Naive B cell (primary cell): ENCODE measurements at places on chromosomes 12 and 14.

DNA sequence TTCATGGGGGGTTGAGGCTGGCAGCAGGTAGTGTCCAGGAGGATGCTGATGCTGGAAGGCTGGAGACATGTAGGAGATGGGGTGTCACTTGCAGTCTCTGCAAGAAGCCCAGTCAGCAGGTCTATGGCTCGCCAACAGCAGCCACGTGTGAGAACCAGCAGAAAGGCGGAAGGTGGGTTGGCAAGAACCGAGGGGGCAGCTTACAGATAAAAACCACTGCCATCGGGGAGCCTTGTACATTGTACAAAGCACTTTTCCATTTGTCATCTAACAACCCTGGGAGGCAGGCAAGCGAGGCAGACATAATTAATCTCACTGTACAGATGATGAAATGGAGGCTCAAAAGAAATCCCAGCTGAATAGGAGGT, 167.2 kb downstream of the KCNA5 start:
- no peak for DNase-seq

DNA sequence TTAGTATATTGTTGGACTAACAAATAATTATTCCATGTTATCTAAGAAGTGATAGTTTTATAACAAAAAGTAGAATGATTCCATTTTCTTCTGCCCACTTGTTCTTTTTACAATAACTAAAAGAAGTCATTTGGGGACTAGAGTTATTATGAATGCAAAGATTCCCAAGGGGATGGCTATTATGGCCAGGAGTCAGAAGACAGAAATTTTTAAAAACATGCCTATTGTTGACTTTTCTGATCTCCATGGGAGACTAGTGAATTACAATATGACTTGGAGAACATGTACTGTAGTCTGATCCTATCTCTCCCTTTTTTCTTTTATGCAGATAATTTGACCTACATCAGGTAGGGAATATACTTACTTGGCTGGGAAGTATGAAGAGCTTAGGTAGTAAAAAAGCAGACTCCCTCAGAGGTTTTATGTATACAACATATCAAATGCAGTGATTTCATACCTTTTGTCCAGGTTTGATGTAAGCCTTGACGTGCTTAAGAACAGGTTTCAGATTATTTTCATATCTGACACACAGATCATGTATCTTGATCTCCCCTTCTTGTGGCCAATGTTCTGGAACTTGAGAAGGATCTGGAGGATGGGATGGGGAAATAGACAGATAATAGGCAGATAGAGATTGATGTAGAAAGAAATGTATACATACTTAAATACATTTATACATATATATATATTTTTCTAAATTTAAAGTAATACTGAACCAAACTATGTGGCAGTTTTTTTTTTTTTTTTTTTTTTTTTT, 41.0 kb upstream of the KCNJ8 start:
- no peak for DNase-seq

DNA sequence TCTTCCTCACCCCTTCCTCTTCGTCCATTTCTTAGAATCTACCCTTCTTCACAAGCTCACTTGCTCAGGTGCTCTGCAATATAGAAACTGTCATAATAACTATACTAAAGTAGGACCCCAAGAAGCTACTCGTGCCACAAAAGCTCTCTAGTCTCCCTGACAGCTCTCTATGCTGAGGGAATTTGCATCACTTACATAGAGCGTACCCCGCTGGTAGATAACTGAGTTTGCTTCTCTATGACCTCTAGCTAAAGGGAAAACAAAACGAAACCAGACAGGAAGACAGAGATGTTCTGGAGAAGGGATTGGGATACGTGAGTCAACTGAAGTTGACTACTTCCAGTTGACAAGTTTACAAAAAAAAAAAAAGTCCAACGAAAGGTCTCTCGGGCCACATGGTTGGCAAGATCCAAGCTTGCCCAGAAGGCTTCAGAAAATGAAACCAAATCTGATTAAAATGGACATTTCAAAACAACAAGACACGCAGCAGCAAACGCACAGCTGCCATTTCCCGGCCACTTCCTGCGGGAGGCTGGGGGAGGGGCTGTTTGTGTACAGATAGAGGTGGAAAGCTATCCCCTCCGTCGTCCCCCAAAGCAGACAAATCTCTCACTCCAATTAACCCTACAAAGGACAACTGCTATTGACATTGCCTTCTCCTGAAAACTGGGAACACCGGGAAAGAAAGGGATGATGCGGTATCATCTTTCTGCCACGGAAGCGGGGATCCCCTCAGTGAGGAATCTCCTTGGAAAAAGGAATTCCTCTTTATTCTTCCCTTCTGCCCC, 1.3 kb downstream of the BAZ2A start:
- DNase-seq: peak; percentile 72

- no peak for DNase-seq
Measured at GRCh38 chr14:90345239-90345557, 13.5 kb upstream of the NRDE2 start.

- DNase-seq: no peak
Measured at GRCh38 chr14:31921721-31922120, 155.4 kb upstream of the ARHGAP5 start.

DNA sequence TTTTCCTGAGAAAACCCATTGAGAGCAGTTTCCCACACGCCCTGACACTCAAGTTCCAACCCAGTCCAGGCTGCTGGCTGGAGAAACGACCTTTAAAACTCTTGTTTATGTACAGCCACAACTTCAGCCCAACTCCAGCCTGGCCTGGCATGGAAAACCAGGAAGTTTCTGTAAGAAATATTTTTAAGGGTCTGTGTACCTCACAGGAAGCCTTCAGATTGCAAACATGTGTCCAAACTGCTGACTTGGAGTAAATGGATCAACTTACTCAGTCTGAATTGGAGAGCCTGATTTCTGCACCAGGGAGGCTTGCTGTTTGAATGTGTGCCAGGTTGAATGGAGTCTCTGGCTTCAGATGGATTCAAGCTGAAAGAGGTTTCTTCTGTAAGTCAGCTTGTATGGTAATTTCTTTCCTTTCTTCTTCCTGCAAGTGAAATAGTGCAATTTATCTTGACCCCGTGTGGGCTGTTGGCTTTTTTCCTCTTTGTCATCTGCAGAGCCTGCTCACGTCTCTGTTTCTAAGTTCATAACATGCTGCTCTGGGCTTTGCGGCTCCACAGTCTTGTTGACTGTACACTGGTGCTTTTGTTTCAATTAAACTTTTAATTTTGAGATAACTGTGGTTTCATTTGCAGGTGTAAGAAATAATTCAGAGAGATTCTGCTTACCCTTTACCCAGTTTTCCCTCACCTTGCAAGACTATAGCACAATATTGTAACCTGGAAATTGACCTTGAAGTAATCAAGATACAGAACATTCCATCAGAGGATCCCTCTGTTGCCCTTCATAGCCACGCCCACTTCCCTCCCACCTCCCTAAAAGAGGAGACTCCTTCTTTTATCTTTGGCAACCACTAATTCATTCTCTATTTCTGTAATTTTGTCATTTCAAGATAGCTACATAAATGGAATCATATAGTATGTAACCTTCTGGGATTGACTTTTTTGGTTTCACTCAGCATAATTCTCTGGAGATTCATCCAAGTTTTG, 109.7 kb upstream of the PRMT8 start:
- no peak for DNase-seq

GRCh38 chr14:81529391-81529790, 4.3 kb downstream of the SEL1L start:
- no peak for DNase-seq

DNA sequence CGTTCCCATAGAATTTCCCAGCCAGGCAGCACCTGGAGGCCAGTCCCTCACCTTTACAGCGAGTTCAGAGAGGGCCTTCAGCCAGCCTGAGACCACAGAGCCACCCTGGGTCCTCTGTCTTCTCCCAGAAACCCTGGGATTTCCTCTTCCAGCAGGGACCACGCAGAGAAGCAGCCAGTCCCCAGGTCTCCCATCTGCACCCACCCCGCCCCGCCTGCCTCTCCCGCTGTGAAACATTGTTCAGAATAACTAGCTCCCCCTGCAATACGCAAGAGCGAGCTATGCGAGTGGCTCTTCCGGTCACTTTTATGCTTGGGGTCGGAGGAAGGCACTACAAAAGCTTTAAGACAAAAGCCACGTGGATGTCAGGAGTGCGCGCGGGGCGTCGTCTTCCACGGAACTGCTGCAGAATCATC, 77.8 kb downstream of the SERPINA3 start:
- DNase-seq: no peak

DNA sequence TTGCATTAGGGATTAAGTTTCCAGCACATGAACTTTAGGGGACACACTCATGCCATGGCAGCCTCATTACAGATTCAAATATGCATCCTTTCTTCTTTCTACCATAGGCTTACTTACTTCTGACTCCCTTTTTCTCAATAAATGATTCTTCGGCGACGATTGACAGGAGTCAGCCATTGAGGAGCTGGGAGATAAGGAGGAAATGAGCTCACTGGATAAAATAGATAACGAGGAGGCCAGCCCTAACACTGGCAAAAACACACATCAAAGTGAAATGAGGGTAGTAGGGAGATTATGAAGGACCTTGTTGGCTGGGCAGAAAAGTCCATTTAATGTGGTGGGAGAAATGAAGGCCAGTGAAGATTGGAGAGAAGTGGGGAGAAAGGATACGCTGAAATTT, 172.2 kb downstream of the SLC41A2 start:
- DNase-seq: no peak

DNA sequence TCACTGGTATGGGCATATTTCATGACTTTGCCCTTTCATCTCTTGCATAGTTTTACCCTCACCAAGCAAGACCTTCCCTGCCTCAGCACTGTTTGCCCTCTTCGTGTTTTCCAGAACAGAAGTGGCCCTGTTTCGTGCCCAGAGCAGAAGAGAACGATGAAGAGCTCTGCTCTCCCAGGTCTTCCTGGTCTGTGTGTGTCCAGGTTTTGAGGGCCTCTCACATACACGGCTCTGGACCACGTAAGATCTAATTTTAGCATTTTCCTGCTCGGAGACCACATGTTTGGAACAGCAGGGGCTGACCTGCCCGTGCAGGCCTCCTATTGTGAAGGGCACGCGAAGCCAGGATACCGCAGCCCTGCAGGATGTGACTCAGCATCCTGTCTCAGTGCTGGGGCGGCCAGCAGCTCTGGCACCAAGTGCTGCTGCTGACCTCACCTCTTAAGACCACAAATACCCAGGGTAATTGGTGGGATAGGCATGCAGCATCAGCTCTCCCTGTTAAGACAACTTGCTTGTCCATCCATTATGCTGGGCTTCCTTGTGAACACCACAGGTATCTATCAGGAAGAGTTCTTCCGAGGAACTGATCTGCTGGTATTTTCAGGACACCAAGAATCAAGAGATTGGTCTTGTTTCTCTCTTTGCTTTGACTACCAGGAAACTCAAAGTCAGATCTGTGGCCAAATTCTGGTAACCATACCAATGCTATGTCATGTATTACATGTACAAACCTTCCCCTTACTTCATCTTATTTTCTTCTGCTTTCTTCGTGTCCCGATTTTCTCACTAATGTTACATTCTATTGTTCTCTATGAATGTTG, 19.0 kb downstream of the SSH1 start:
- DNase-seq: no peak

- no peak for DNase-seq
Measured at GRCh38 chr14:70920608-70921007, 13.3 kb downstream of the PCNX1 start.

DNA sequence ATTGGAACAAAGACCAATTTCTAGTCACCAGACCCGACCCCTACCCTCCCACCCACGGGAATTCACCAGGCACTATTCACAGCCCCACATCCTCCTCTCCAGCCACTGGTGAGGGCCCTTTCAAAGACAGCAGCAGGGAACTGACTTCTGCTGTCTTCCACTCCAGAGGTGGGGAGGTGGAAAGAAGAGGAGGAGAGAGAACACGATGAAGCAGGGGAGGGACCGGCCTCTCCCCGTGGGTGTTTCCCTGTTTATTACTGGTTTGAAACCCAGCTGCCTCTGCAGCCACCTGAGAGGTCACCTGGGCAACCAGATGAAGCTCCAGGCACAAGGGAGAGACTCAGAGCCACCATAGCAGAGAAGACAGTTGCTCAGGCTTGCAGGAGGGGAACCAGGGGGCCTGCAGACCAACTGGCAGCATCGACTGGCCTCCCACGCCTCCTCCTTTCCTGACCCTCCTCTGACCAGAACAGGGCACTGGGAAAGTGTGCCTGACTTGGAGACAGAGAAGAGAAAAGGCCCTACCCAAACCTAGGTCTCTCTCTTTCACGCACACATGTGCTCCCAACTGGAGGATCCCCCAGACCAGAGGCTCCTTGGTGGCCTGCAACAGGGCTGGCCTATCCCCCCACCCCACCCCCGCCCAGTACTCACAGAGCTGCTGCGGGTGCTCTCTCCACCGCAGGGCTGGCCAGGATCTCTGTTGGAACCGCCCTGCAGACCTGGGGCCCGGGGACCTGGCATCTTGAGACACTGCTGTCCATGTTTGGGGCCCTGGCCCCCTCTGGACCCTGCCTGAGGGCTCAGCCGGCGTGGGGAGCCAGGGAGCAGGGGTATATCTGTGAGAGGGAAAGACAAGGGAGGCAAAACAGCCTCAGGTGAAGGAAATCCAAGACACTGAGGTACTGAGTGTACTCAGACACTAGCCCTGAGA, 22.8 kb downstream of the ANO2 start:
- no peak for DNase-seq

GRCh38 chr14:69573205-69573830, 1.4 kb downstream of the CCDC177 start:
- DNase-seq: no peak

GRCh38 chr14:24384169-24384568, 14.6 kb upstream of the NYNRIN start:
- no peak for DNase-seq

GRCh38 chr14:83257466-83258439, 1724.1 kb upstream of the SEL1L start:
- no peak for DNase-seq

- no peak for DNase-seq
Measured at GRCh38 chr14:89175881-89176799, 240.9 kb downstream of the FOXN3 start.

GRCh38 chr14:74618078-74618952, 6.3 kb upstream of the LTBP2 start:
- peak; percentile 62 for DNase-seq

GRCh38 chr12:46219877-46220655, 48.8 kb downstream of the SLC38A1 start:
- DNase-seq: no peak

DNA sequence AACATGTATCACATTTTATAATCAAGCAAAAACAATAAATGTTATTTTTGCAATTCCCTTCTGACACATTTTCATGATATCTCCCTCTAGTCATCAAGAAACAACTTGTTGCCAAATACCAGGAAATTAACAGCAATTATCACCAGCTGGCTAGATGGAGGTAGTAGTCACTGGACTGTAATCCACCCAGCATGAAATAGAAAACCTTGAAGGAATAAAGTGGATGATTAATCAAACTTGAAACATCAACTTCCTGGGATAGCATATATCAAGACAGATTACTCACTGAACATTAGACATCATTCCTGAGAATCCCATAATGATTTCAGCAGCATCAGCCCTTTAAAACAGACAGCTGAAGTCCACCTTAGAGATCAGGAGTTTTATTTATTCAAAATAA, 259.0 kb downstream of the CCDC59 start:
- DNase-seq: no peak
